ENCODE measurements at places on chromosomes 16 and 17.

- DNase-seq, result no peak
Observed at GRCh38 chr17:46773221-46773605, 45.3 kb downstream of the WNT3 start.

DNA sequence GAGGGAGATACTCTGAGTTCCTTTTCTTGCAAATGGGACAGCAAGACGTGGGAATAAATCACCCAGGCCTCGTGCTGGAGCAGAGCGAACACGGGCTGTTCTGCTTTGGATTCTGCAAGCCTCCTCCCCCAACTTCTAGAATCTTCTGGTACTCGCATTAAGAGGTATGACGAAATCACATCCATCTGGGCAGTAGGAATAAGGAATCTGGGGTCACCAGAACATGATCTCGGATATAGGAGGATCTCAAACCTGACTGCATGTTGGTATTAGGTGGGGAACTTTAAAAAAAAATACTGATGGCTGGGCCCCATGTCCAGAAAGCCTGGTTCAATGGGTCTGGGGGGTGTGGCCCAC is 49.8 kb upstream of the USP7 start:
- DNase-seq, result no peak

DNA sequence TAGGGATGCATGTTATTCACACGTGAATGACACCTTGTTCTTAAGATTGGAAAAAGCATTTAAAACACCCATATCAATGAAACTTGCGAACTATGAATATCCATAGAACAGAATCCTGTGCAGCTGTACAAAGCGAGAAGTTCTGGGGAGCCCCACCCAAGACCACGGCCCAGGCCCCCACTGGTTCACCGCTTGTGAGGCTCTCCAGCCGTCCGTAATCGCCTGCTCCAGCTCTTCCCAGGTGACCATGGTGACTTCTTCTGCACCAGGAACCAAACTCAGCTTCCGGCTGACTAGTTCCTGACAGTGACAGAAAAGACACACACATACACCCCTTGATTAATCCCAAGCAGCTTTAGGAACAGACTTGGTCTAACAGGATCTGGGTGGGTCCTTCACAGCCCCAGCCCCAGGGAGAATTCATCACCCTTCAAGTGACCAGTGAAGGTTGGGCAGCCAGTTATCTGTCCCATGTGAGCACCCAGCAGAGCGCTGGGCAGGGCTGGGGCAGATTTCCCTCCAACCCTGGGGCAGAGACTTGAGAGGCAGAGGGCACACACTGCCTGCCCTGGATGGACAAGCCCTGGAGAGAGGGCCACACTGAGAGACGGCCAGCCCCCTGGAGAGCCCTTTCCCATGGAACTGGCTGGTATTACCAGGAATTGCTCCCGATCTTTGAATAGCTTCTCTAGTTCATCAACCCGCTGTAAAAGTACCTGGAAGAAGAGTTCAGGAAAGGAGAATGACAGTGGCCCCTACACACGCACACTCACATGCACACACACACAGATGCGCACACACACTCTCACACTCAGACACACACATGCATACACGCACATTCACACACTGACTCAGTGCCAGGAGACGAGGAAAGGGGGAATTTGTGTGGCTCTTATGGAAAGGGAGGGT is 3.6 kb downstream of the QRICH2 start:
- DNase-seq, result no peak

DNA sequence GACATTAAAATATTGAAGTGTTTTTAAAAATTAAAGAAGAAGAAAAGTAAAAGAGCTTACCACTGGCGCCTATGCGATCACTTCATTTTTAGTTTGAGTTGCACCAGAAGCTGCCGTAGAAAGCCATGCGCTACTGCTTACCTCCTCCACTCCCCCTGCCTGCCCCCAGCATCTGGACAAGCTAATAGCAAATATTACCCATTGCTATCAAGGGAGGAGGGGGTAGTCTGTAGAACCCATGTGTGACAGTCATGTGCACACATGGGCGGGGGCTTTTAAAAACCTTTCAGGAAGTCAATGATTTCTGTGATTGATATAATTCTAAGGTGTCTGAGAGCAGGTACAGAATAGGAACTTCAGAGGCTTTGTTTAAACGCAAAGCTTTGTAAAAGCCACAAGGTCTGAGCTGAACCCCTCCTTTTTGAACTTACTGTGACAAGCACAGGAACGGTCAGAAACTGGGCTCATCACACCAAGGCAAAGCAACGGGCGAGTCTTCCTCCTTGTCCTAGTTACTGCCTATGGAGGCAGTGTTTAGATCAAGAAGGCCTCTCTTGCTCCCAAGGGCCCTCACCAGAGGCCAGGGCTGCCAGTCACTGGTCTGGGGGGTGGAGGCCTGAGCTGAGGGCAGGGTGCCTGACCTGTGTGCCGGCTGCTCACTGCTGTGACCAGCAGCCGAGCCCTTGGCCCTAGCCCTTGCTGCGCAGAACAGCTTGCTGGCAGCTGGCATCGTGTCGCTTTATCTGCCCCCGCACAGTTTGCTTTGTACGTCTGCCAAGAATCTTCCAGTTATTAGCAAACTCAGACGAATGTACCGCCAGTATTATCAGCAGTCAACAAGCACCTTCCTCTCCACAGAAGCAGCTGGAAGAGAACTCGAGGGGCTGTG is 15.0 kb downstream of the GINS2 start:
- no peak for DNase-seq

DNA sequence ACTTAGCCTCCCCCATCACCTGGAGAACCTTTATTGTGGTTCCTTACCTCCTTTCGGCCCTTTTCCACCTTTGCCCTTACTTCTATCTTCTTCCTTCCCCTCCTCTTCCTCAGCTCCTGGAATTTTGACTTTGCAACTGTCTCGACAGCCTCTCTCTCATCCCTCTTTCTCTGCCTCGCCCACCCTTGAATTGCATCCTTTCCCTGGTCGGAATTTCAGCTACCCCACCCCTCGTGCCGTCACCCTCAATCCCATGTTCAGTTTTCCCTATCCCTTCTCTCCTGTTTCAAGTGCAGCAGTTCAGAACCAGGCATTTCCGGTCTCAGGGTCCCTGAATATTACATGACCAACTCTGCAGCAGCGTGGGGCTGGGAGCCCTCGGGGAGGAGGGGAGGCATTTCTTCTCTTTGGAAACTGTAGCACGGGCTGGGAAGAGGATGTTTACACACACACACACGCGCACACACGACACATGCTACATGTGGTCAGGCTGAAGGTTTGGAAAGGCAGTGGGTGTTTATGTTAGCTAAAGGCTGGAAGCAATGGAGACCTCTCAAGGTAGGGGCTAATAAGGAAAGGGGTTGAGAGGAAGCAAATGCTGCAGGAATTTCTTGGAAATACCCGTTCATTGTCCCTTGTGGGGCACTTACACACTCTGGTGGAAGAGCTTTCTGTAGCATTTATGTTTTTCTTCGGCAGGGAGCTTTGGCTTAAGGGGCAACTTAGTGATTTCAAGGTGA is 971 bp downstream of the MINK1 start:
- no peak for DNase-seq

DNA sequence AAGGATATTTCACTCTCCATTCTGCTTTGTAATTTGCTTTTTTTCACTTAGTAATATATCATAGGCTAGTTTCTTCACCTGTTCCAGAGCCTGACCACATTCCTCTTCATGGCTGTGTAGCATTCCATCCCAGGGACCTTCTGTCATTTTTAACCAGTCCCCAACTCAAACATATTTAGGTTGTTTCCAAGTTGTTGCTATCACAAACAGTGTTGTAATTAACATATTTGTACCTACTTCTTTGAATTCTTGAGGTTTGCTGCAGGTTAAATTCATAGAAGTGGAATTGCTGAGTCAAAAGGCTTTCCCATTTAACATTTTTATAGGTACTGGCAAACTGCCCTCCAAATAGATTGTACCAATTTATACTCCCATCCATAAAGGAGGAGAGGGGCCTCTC is 65.1 kb upstream of the MED9 start:
- no peak for DNase-seq

DNA sequence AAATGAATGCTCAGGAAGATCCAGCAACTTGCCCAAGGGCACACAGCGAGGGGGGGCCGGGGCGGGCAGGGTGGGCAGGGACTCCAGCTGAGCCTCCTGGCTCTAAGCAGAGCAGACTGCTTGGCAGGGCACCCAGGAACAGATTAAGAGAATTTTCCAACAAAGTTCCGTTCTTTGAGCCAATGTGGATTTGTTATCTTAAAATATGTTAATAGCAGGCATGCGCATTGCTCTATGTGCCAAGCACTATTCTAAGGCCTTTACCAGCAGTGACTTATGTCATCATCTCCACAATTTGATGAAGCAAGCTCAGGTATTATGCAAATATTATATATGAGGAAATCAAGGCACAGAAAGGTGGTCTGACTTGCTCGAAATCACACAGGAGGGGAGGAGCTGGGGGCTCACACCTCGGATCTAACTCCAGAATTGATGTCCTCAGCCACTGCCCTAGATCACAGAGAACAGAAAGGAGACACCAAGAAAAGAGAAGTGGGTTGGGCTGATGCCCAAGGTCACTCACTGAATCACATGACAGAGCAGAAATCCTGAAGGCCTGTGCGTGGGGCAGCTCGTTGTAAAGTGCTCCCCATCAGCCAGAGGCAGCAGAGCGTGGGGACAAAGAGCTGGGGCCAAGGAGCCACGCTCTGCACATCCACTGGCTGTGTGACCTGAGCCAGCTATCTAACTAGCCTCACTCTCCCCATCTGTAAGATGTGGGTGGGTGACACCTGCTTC is 23.2 kb upstream of the MEAK7 start:
- no peak for DNase-seq

DNA sequence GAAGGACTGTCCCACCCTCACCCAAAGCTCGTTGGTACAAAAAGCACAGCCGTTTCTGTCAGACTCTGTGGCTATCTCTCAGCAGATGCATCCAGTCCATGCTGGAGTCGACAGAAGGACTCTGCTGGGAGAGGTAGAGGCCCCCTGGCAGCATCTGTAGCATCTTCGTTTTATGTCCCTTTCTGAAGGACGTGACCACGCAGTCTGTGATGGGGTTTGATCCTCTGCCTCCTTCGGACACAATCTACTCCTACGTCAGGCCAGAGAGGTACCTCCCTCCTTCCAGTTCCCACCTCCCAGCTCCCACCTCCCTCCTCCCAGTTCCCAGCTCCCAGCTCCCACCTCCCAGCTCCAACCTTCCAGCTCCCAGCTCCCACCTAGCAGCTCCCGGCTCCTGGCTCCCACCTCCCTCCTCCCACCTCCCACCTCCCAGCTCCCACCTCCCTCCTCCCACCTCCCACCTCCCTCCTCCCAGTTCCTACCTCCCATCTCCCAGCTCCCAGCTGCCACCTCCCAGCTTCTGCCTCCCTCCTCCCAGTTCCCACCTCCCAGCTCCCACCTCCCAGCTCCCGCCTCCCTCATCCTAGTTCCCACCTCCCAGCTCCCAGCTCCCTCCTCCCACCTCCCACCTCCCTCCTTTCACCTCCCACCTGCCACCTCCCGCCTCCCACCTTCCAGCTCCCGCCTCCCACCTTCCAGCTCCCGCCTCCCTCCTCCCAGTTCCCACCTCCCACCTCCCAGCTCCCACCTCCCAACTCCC is 11.4 kb upstream of the MC1R start:
- no peak for DNase-seq

- DNase-seq, result no peak
Observed at GRCh38 chr17:58284613-58285421, 4.1 kb upstream of the MPO start.

GRCh38 chr17:38727736-38728135 is 2.4 kb upstream of the CISD3 start:
- DNase-seq, result peak; percentile 52

GRCh38 chr17:55068862-55069811 is 100.6 kb downstream of the STXBP4 start:
- no peak for DNase-seq

DNA sequence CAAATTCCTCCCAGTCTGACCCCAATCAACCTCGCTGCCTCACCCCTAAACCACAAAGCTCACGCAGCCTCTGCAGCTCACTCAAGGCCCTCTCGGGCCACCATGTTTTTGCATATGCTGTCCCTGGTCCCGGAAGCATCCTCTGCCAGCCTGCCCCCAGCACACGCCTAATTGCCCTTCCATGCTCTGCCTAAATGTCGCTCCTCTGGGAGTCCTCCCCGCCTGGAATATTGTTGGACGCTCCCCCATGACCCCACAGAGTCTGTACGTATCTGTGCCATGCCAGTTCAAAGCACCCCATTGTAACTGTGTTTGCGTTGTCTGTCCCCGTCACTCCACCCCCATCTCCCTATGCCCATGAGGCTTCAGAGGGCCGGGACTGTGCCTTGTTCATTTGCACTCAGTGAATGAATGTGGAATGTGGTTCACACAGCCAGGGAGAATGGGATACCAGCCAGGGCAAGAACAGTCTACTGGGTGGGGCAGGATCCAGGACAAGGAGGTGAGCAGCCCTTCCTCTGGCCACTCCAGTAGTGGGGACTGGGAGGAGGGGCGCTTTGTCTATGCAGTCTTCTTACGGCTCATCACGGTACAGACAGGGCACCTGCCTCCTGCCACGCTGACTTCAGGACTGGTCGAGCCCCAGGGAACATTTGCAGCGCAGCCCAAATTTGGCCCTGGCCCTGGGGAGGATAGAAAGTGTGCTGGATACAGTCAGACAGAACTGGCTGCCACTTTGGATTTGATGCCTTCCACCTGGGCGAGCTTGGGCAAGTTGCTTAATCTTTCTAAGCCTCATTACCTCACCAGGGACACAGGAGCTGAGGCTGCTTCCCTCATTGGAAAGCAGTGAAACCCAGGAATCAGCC is 48.5 kb downstream of the NOS2 start:
- no peak for DNase-seq

DNA sequence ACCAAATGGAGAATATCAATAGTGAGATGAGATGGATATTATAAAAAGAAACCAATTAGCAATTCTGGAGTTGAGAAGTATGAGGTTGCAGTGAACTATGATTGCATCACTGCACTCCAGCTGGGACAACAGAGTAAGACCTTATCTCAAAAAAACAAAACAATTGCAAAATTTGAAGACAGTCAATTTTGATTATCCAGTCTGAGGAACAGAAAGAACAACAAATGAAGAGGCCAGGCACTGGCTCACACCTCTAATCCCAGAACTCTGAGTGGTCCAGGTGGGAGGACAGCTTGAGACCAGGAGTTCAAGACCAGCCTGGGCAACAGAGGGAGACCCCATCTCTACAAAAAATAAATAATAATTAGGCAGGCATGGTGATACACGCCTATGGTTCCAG is 35.0 kb downstream of the USP32 start:
- DNase-seq, result no peak

GRCh38 chr17:32673964-32674363 is 187.2 kb downstream of the CDK5R1 start:
- DNase-seq, result no peak

DNA sequence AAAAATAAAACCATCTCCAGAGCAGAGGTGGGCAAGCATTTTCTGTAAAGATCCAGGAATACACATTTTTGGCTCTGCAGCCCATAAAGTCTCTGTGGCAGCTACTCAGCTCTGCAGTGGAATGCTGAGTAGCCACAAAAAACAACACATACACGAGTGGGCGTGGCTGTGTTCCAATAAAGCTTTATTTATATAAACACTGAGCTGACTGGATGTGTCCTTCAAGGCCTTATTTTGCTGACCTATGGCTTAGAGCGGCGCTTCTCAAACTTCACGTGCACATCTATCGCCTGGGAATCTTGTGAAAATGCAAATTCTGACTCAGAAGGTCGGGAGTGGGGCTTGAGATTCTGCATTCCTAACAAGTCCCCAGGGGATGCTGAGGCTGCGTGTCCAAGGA is 39.7 kb downstream of the XYLT1 start:
- DNase-seq, result no peak

Measured in CD8-positive, alpha-beta T cell (primary cell).